ENCODE measurements at places on chromosomes 7 and 10.

- peak; percentile 4 for DNase-seq
Observed at GRCh38 chr7:44460325-44460724, 30.1 kb downstream of the NUDCD3 start.

- DNase-seq, result peak; percentile 51
Observed at GRCh38 chr7:23679898-23680413, at the start of gene FAM221A. Gene FAM221A (plus strand): TSS chr7:23680199. CDS start chr7:23680219, 20 bp downstream.

GRCh38 chr10:120806081-120806480 is 45.1 kb upstream of the WDR11 start:
- DNase-seq, result no peak

DNA sequence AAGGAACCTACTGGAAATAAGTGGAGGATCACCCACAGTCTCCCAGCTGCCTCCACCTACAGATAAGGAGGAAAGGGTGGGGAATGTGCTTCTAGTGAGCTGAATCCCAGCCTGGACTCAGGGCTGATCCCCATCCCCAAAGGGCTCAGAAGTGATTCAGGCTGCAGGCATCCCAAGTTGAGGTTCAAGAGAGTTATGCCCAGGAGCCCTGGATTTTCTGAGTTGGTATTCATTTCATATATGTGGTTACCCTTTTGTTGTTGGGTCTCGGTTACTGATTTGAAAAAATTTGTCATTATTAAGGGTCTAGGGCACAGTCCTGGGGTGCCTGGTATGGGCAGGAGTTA is 30.0 kb upstream of the SRGN start:
- DNase-seq, result no peak

DNA sequence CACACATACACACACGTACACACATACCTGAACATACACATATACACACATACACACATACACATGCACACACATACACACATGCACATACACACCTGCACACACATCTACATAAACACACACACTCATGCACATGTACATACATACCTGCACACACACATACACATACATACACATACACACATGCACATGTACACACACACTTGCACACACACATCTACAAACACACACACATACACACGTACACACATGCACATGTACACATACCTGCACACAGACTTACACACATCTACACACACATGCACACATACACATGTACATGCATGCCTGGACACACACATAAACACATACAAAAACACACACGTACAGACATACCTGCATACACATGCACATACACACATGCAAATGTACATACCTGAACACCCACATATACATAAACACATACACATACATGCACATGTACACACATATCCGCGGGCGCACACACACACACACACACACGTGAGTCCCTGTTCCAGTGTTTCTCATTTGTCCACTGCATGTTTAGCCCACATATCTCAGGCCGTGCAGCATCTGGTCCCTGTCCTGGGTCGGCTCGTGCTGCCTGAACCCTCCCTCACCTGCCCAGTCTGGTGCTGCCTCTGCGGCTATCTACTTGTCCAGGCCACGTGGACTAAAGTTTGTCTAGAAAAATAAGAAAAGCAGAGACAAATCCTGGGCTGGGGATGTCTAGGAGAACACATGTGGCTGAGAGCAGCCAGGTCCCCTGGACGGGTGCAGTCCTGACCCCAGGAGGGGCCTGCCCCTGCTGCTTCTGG is 238.7 kb downstream of the TCERG1L start:
- no peak for DNase-seq

GRCh38 chr10:108307925-108308312 is 1143.4 kb upstream of the SORCS1 start:
- DNase-seq, result no peak

DNA sequence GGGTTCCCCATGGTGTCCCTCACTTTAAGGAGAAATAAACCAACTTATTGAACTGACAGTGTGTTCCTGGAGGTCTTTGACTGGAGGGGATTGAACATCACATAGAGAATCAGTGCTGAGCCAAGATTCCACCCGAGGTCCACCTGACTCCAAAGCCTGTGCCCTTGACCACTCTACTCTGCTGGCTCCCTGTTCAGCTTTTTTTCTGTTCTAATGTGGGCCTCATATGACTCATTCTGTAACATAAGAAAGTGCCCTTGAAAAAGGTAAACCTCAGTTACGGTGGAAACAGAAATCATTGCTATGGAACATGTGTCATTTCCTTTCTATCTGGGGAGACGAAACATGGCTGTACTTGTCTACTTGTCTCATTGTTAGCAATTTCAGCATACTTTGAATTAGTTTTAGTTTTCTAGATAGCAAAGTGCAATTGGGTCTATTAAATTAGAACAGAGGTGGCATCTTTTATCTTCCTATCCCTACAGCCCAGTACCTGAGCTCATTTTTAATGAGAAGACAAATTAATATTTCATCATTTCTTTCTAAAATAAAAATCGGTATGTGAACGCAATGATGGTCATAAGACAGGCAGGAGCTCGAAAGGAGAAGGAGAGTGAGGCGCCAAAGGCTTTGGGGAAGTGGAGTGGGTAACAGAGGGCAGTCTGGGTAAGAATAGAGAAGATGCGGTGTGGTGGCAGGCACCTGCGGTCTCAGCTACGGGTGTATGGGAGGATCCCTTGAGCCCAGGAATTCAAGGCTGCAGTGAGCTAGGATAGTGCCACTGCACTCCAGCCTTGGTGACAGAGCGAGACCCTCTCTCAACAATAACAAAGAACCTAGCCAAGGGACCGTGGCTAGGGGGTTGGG is 1.5 kb downstream of the GSDME start:
- no peak for DNase-seq

GRCh38 chr7:133561396-133561795 is 308.5 kb downstream of the EXOC4 start:
- no peak for DNase-seq

DNA sequence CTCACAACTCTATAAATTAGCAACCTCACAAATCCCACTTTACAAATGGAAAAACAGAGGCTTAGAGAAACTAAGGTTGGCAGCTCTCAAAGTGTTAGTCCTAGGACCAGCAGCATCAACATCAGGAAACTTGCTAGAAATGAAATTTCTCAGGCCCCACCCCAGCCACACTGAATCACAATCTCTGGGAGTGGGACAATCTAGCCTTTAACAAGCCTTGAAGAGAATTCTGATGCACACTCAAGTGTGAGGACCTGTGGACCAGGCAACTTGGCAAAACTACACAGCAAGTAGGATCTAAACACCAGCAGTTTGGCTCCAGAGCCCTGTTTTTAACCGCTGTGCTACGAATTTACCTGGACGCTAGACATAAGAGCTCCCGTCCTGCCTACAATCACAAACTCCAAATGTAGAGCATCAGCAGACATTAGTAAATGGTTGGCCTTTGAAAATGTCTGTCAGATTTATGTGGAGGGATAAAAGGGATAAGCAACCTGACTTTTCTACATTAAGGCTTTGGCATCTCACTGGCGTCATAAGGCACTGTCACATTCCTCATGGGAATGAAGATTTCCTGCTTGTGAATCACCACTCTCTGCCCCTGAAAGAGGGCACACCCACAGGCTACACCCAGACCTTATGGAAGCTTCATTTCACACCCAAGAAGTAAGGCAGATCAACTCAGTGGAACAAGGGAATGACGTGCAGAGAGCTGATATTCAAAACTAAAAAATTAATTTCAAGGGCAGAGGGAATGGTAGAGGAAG is 34.5 kb downstream of the PPP1R3C start:
- DNase-seq, result no peak

GRCh38 chr10:69728335-69728870 is 73.3 kb upstream of the COL13A1 start:
- no peak for DNase-seq

GRCh38 chr10:122239578-122240257 is 31.4 kb upstream of the BTBD16 start:
- no peak for DNase-seq

DNA sequence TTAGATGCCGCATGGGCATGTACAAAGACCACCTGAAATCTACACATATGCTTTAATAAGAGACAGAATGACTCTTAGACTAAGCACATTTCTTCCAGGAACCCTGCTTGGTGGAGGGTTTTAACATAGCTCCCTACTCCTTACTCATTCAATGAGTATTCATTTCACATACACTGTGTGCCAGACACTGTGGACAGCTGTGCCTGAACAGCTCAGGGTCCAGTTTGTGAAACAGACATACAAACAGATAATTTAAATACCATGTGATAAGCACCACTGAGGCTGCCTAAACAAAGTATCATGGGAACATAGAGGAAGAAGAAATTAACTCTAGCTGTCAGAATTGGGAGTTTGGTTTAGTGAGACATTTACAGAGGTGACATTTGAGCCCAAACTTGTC is 65.2 kb upstream of the ITPRID1 start:
- no peak for DNase-seq

DNA sequence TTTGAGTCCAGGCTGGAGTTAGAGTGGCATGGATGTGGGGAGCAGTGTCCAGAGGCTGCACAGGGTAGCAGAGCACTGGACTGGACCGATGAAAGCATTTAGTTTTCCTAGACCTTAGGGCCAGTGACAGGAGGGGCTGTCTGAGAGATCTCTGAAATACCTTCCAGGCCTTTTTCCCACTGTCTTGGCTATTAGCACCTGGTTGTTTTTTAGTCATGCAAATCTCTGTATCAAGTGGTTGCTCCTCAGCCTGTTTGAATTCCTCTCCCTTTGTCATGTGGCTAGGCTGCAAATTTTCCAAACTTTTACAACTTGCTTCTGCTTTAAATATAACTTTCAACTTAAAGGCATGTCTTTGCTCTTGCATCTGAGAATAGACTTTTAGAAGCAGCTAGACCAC is 504.3 kb upstream of the VSTM2A start:
- DNase-seq, result no peak

- no peak for DNase-seq
Observed at GRCh38 chr7:137791930-137792329, 54.8 kb downstream of the DGKI start.

DNA sequence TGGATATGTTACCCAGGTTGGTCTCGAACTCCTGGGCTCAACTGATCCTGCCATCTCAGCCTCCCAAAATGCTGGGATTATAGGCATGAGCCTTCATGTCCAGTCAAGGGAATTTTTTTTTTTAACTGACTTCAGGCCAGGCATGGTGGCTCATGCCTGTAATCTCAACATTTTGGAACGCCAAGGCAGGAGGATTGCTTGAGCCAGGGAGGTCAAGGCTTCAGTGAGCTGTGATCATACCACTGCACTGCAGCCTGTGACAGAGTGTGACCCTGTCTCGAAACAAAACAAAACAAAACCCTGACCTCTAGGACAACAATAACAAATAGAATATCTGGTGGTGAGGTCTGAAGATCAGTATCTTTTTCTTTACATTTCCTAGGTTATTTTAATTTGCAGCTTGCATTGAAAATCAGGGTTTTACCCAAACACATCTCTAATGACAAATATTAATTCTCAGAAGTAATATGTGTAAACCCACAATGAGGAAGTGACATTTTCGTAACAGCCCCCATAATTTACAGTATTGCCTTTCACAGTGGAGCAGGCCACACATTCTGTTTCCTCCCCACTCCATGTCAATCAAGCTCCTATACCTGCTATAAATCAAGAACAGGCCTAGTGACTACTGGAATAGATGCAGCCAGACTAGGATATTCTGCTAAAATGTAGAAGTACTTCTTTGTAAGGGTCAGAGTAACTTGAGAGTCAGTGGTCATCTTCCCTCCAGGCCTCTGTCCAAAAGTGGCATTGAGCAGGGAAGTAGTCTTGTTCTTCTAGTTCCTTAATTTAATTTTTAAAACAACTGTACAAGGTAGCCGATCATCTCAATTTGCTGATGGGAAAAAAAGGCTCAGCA is 43.3 kb upstream of the ECHDC3 start:
- DNase-seq, result no peak

DNA sequence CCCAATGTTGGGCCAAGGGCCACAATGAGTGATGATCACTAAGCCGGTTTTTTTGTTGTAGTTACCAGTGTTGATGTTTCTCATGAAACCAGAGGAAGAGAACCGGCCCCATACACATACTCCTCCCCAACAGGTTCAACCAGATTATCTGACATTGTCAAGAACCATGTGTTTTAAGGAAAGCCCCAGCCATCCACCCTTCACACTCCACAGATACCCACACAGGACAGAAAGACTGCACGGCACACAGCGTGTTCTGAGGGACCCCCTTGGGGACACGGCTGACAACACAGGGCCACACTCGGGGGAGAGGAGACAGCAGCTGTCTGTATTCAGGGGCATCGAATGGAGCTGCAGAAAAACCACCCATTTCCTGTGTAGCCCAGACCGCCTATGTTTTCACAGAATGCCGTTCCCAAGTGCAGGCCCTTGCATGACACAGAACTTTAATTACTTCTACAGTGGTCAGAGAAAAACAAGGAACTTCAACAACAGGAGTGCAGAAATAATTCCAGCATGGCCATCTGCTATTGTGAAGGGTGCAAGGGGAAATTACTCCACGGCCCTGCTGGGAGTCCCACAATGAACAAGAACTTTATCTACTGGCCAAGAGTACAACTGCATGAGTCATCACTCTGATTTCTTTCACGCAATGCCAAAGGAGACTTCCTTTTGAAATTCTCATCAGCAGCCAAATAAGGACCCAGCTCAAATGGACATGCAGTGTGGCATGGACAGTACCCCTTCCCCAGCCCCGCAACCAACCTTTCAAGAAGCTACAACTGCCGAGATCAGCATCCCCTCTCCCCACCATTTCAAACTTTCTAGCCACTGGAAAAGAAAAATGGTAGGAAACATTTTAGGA is 2.3 kb downstream of the KLF6 start:
- no peak for DNase-seq
